ENCODE measurements at places on chromosomes 3 and 15. TPM values are rescaled to one million over a fixed set of nuclear protein-coding genes. Genes with fewer than 3 reads are reported as not detected.

DNA sequence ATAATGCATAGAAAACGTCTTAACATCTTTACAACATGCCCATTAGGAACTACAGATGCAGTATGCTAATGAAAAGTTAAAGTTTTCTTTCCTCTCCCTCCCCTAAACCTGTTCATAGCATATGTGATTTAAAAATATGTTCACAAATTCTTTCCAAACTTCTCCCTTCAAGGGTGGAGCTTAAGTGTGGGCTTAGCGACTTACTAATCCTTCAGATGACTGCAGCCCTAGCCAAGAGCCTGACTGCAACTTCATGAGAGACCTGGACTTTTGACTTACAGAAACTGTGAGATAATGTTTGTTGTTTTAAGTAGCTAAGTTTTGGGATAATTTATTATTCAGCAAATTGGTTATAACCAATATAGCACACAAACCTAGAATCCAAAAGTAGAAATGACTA lies 22.0 kb upstream of the ANXA2 start:
- no peak for DNase-seq

- no peak for DNase-seq
Observed at GRCh38 chr3:125632597-125632996, 37.3 kb upstream of the OSBPL11 start.

DNA sequence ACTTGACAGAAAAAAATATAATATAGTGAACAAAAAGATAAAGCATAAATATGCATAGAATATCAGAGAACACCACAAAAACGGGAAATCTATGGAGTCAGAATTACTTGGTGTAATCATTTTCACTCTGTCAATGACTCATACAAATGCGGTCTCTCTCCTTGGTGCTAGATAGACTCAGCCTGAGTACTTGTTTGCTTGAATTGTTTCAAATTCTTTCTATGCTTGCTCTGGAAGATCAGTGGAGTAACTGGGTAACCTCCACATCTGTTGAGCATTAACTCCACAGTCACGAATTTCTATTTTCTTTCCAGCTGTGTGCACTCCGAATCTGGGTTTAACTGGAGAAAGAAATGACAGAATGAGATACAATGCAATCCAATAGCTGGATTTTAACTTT lies 760.4 kb downstream of the ZPLD1 start:
- peak; percentile 16 for DNase-seq

DNA sequence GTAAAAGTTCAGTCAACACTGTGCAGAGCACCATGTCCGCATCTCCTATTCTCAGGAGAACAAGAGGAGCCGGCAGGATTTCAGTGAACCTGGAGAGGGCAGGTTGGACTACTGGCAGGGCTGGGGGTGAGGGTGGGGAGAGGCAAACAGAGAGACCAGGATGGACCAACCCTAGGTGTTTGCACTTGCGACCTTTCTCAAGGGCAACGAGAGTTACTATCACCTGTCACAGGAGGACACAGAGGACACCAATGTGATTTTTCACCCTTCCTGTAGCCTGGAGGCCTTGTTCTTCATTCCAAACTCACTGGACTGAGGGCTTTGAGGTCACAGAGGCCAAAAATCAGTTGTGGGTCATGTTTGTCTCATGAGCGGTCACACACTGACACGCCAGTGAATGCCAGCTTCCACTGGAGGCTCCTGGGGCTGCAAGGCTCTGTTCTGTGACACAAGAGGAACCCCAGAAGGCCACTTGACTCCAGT lies 89.5 kb downstream of the CPN2 start:
- DNase-seq: no peak

DNA sequence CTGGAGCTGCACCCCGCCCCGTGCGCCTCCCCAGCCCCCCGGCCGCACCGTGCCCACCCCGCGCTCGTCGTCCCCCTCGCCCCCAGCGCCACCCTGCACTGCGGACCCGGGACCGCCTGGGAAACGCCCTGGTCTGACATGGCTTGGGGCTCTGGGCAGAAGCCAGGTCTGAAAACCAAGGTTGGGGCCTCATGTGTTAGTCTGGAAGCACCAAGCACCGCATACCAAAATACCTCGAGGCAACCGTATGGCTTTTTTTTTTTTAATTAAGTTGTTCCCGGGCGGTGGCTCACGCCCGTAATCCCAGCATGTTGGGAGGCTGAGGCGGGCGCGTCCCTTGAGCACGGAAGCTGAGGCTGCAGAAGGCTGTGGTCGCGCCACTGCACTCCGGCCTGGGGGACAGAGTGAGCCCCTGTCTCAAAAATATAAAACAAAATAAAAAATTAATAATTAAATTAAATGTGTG lies 91.5 kb upstream of the CHD2 start:
- DNase-seq: peak; percentile 66

DNA sequence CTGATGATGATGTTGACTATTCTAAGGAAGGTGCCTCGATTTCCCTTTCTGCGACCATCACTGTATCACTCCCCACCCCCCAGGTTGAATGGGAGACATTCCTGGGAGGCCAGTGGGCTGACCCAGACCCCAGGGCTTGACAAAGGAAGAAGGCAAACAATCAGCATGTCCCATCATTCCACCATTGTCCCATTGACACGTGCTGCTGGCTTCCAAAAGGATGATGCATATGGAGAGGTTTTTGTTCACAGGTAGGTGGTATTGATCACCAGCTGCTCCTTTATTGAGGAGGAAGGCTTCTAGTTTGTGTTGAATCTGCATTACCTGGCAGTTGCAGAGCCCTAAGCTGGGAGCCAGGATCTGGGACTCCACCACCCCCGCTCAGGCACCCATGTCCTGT lies 30.4 kb downstream of the RASGRF1 start:
- DNase-seq: no peak

Gene QTRT2
- 23.9 TPM for total RNA-seq

Gene GOLGA8R
- 8.3 TPM for total RNA-seq

Gene CLRN1
- total RNA-seq: not detected

Gene EXD1
- total RNA-seq: not detected
